Hepatic stellate cell (primary cell): ENCODE measurements at places on chromosomes 2 and 18.

DNA sequence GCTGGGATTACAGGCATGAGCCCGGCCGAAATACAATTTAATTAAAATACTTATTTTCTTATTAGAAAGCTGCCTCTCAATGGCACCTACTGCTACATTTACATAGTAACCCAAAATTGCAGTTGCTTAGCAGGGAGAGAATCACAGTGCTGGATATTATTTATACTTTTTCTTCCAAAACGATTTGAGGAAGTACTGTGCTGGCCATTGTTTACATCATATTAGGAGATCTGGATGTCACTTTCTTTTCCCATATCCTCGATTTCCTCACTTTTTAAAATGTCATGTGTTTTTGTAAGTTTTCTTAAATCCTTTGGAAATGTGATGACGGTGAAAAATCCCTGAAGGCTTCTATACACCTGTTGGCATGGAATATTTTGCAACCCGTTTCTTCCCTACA is 3.4 kb upstream of the SP3 start:
- DNase-seq: no peak

GRCh38 chr2:86003967-86004366 is 101.7 kb downstream of the POLR1A start:
- DNase-seq: no peak

GRCh38 chr2:143936538-143936847 is 583.4 kb downstream of the ZEB2 start:
- no peak for DNase-seq

DNA sequence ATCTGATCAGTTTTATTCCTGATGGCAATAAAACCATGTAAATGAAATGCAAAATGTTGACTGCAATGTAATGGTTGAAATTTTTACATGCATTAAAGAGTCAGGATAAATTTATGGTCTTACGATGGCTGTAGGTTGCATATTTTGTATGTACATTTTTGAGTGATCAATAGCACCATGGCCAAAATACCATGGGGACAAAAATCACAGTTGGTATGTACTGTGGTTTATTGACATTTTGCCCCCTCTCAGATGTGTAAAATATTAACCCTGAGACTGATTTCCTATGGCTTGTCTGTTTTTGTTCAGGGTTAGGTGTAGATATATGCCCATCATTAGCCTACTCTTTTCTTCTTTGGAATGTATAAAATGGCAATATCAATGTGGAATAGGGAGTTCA is 138.1 kb downstream of the PARD3B start:
- no peak for DNase-seq
